IPS DF 6.9 (cell line): ENCODE measurements at places on chromosomes 6 and 20.

DNA sequence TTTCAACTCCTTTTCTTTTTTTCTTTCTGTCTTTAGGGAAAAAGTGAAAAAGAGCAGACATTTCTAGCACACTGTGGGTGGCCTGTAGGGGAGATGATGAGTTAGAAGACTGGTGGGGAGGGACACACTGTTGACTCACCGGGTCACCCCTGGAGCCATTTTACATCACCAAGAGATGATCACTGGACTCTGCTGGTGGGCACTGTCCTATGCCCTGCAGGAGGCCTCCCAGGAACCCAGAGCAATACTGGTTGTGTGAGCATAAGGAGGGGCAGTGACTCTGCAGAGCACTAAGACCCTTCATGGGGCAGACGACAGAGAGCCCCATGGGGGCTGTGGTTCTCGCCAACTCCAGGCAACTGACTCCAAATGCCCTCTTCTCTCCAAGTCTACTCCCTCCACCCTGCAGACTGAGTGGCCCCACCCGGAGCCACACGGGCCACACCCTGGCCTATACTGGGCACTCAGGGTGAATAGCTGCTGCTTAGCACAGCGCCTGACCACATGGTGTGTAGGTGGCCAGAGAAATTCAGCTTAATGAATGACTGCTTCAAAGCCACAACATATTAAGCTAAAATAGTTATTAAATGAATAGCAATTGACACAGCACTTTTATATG, 177.5 kb downstream of the CDC5L start:
- DNase-seq = no peak

- no peak for DNase-seq
Observed at GRCh38 chr20:2701671-2702081, 9.1 kb downstream of the EBF4 start.

GRCh38 chr6:138882369-138883017, 86.6 kb downstream of the ECT2L start:
- no peak for DNase-seq

DNA sequence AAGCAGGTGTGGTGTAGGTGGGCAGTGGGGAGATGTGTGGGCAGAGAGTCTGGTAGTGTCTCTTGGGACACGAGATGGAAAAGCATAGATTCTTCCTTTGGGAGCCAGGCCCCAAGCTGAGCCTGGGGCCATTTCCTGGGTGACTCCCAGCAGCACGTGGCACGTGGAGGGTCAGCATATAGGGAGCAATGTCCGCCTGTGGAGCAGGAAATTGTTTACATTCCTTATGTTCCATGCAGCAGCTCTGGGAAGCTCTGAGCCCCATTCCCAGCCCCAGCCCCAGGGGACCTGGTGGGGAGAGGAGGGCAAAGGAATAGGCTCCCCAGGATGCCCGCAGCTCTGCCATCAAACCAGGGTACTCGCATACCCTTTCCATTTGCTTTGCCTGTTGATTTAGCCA, 57.6 kb downstream of the DAAM2 start:
- DNase-seq = no peak

DNA sequence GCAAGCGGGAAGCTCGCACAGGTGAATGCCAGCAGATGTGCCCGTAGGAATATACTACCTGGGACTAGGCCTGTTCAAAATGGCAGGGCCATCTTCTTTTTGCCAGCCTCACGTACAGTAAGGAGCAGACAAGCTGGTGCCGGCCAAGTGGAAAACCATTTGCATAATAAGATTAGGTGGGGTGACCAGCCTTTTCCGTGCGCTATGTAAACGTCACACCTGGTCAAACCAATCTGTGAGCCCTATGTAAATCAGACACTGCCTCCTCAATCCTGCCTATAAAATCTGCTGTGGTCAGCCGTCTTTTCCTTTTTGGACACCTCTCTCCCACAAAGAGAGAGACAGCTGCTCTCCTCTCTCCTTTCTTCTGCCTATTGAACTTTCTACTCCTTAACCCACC, 60.8 kb upstream of the TMEM30A start:
- DNase-seq = no peak

DNA sequence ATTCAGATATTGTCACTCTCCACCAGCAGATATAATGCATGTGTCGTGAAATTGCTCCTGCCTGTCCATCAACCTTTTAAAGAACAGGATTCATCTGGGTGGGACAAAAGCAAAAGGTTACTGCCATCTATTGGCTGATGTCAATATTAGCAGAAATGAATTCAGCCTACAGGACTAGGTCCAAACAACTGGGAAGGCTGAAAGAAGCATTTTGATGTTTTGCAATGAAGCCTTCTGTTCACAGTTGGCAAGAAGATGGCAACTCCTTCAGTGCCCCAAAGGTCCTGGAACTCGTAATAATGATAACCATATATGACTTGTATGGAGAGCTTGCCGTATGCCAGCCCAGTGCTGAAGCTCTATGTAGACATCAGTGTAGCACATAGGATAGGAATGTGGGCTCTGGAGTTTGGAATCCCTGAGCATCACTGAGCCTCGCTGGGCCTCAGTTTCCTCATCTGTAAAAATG, 7.5 kb downstream of the BCAS1 start:
- no peak for DNase-seq

- no peak for DNase-seq
Observed at GRCh38 chr6:24274441-24275083, 83.3 kb downstream of the DCDC2 start.

DNA sequence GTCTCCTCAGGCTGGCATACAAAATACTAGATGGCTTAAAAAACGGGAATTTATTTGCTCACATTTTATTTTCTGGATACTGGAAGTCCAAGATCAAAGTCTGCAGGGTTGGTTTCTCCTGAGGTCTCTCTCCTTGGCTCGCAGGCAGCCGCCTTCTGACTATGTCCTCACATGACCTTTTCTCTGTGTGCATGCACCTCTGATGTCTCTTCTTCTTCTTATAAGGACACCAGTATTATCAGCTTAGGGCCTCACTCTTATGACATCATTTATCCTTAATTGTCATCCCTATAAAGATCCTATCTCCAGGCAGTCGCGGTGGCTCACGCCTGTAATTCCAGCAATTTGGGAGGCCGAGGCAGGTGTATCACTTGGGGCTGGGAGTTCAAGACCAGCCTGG, 9.3 kb upstream of the TRIM27 start:
- DNase-seq = no peak

DNA sequence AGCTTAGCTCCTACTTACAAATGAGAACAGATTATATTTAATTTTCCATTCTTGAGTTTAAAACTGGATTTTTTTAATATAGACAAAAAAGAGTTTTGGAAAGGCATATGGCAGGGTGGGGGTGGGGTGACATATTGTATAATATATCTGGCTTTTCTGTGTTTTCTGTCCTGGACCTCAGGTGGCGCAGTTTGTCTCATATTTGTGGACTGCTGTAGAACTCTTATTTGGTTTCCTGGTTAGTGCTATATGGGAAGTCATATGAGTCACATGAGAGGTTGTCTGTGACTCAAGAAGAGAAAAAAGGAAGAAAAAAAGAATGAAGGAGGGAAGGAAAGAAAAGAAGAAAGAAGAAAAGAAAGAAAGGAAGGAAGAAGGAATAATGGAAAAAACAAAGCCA, 131.8 kb downstream of the CLVS2 start:
- no peak for DNase-seq

GRCh38 chr6:161481786-161482516, 208.1 kb upstream of the AGPAT4 start:
- no peak for DNase-seq

GRCh38 chr6:118316796-118317384, 231.2 kb upstream of the PLN start:
- DNase-seq = no peak

- no peak for DNase-seq
Observed at GRCh38 chr6:111192911-111193555, 105.7 kb downstream of the SLC16A10 start.

GRCh38 chr6:116386581-116387299, 16.0 kb downstream of the DSE start:
- DNase-seq = no peak

- no peak for DNase-seq
Observed at GRCh38 chr6:146666909-146667308, 68.1 kb downstream of the ADGB start.

- no peak for DNase-seq
Observed at GRCh38 chr6:515267-515666, 123.7 kb downstream of the IRF4 start.

- DNase-seq = no peak
Observed at GRCh38 chr20:47440857-47441773, 60.6 kb upstream of the NCOA3 start.

GRCh38 chr6:18506382-18507017, 119.3 kb downstream of the RNF144B start:
- DNase-seq = no peak
